ENCODE measurements at places on chromosomes 1 and 21.
A peak's percentile ranks its signal among the peaks of the same experiment; 100 is the strongest.

DNA sequence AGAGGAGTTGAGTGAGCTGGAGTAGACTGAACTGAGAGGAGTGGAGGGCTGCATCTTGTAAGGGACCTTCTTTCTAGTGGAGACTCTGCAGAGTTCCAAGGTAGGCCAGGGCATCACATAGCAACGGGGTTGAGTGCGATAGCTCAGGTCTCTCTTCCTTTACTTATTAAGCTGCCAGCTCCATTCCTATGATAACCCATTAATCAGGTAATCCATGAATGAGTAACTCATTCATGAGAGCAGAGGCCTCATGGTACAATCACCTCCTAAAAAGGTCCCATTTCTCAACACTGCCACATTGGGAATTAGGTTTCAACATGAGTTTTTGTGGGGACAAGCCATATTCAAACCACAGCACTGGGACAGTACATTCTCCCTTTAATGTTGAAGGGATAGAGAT is 21.3 kb downstream of the VN1R5 start:
- no peak for DNase-seq

DNA sequence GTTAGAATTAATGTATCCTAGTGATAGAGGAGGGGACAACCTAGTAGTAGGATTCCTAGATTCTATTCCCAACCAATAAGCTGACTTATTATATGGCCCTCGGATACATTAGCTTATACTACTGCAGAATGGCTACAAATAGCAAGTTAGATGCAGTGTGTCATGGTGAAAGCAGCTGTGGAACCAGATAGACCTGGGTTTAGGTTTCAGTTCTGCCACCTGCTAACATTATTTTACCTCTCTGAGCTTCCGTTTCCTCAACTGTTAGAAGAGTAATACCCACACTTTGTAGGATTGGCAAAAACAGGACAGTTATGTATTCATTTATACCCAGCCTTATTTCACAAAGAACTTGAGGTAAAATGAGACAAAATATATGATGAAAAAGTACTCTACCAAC is 21.6 kb upstream of the MAGOH start:
- DNase-seq = no peak

DNA sequence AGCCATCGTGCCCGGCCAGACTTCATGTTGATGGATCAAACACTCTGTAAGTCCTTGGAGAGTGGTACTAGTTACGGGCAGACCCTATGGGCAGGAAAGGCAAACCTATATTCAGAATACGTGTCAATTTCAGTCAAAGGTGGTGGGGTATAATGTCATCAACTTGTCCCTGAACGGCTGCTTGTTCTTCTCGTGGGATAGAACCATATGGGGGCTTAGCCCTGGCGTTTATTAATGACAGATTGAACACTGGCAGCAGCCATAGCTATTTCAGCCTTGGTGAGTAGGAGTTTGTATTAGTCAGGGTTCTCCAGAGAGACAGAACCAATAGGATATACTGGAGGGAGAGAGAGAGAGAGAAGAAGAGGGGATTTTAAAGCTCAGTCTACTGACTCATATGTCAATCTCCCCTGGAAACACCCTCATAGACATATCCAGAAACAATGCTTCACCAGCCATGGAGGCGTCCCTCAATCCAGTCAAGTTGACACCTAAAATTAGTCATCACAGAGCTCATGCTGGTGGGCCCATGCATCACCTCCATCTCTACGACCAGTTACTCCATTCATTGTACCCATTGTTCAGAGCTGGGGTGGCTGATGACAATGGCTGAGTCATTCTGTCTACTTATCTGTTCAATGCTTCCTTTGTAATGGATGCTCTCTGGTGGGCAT is 16.1 kb upstream of the AQP10 start:
- no peak for DNase-seq

DNA sequence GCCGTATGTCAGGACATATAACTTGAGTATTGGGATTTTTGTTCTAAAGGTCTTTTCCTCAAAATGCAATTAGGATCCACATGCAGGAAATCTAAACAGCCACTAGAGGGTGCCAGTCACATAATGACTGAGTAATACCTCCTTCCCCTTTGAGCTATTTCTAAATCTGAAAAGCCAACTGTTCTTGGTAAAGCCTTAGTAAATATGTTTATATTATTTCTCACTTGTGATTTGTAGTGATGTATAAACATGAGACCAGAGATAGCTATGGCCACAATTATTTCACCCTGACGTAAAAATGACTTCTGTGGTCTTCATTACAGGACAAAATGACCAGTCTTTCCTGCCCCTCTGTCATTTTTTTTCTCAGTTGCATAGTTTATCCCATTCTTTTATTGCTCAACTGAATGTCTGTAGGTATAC is 41.0 kb upstream of the DR1 start:
- no peak for DNase-seq

GRCh38 chr1:172449585-172450523 is 6.0 kb upstream of the PIGC start:
- peak; percentile 61 for DNase-seq

GRCh38 chr21:36166705-36167104 is 10.1 kb downstream of the DOP1B start:
- DNase-seq = no peak

DNA sequence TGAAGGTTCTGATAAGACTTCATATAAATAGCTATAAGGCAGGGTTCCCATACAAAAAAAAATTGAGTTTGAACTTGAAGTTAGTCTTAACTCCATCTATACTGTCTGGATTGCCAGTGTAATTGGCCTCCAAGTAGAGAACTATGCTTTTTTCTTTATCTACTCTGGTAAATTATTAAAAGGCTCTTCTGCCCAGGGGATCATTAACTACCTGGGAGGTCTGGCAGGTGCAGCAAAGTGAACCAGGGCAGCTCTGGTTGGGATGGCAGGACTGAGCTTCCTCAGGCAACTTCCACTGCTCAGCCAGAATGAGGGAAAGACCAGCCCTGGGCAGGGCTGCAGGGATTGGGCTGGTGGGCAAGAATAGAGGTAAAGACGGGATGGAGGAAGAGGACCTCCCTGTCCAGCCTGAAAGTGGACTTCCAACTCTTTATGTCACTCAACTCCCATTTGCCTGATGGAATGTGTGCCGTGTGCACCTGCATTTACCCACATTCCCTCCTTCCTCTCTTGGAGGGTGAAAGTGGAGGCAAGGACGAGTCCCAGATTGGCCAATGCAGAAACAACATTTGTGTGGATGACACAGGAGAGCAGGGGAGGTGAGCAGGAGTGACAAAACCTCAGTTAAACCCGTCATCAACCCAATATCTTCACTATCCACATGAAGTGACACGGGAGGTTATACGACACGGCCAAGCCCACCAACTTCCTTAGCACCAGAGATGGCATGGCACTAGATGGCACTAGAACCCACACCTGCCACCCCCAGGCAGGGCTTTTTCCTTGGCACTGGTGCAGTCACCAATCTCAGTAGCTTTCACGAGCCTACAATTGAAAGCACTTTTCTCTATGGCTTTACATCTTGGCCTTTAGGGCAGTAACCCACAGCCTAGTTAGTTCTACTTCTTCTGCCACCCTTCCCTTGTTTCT is 25.2 kb downstream of the CCN1 start:
- no peak for DNase-seq

- DNase-seq = no peak
Measured at GRCh38 chr1:170730438-170730837, 66.5 kb downstream of the PRRX1 start.

DNA sequence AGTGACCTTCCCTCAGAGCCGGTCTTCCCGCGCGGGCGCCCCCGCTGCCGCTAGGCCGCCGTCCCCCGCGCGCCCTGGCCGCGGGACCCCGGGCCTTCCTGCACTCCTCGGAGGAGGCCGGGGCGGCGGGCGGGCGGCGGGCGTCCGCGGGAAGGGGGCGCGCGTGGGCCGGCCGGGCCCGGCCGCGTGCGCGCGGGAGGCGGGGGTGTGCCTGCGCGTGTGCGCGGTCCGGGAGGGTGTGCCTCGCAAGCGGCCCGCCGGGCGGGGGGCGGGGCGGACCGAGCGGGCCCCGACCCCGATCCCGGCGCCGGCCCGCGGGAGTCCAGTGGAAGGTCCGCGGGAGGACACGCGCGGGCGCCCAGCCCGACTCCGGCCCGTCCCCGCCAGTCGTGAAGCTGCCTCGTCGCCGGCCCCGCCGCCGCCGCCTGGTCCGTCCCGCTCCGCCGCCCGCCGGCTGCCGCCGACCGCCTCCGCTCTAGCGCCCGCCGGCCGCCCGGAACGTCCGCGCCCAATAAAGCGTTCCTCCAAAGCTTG is 438 bp downstream of the MRPS6 start:
- peak; percentile 76 for DNase-seq

GRCh38 chr21:38787461-38788274 is 18.1 kb upstream of the ETS2 start:
- no peak for DNase-seq

DNA sequence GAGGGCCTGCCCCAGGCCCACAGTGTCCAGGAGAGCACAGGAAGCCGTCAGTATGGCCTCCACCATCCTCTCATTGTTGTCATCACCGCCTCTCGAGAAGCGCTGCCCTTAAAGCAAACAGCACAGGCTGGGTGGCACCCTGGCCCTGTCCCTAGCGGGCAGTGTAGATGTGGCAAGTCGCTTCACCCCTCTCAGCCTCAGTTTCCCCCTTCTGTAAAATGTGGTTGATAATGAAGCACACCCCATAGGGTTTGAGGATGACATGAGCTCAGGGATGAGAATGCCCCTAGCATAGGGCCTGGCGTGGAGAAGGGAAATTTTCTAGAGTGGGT is 13.4 kb downstream of the PLA2G2F start:
- no peak for DNase-seq

DNA sequence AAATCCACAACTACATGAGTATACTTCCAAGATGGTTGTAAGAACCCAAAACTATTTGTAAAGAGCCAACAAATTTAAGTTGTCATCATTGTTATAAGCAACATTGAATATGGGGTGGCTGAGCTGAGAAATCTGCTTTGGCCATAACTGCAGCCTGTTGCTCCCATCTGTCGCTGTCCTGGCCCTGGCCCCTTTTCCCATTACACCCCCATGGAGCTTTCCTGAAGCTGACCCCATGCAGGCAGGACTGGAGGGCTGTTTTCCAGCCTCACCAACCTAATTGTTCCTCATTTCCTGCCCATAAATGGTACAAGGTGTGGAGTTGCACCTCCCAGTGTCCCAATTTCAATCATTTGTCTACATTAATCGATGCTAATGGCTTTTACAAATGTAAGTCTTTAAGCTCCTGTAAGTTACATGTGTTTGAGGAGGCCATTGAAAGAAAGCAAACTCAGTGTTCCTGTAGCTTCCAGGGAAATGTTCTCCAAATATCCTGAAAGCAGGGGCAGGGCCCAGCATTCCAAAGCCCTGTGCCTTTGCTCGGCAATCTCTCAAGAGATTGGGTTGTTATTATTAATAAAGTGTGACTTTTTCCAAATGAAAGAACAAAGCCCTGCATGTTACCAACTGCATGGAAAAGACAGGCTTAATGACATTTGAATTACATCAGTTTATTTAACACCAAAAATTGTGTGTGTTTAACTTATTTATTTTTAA is 545.9 kb downstream of the PLPP3 start:
- no peak for DNase-seq

DNA sequence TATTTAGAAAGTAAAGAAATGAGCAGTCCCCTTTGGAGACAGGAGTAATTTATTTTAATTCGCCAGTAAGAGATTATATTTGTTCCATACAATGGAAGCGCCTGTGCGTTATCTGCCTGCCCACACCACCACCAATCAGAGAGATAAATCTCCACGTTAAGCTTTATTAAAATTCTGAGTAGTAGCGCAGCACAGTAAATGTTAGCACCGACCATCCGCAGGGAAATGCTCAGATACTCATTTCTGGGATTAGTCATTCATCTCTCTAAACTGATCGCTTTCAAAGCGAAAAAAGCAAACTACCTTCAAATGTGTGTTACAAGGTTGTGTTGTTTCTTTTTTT is 1.2 kb downstream of the ETS2 start:
- no peak for DNase-seq

GRCh38 chr21:23977971-23978370 is 1629.3 kb downstream of the MRPL39 start:
- no peak for DNase-seq

DNA sequence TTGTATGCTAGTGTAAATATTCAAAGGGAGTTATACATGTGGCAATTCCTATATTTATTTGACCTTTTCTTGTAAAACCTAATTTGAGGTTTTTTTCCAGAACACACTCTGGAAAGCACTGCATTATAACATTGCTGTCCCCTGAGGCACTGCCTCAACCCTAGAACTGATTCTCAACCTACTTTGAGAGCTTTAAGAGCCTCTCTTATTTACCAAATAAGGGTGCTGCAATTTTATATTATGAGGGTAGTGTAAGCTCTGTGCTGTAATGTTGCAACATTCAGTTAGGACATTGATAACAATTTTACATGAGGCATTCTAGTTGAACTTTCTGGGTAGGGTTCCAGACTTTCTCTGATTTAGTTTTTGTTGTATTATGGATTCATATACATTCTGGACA is 302.2 kb upstream of the DEPDC1 start:
- no peak for DNase-seq

- DNase-seq = no peak
Measured at GRCh38 chr1:163844459-163844858, 522.7 kb downstream of the NUF2 start.

DNA sequence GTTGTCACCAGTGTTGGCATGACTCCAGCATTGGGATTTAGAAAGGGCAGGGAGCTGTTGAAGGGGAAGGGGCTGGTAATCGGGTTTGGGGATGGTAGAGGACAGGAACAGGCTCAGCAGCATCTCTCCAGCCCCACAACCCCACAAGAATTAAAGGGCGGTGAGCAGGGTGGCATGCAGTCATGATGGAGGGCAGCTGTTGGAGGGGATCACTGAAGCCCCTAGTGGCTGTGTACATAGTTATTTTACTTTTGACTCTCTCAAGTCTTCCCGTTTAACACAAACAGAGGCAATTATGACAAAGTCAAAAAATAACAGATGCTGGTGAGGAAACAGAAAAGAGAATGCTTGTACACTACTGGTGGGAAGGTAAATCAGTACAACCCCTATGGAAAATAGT is 213.8 kb downstream of the URB2 start:
- no peak for DNase-seq

GRCh38 chr1:27561124-27561899 is 42.6 kb downstream of the AHDC1 start:
- DNase-seq = peak; percentile 37

DNA sequence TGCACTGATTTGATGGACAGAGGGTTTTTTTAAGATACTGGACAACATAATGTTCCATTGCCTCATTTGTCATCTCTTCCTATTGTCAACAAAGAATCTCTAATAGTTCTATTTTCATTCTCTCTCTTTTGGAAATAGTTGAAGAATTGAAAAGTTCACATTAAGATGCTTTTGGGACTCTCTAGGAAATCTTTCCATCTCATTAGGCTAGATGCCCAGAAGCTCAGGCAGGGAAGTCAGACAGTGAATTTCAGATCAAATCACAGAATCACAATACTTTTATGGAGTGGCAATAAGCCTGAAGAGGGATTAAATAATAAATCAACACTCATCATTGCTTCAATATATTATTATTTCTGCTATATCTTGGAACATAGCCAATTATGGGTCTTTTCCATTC is 29.2 kb downstream of the NEGR1 start:
- DNase-seq = no peak

- no peak for DNase-seq
Measured at GRCh38 chr21:32834916-32835235, 63.3 kb upstream of the PAXBP1 start.

GRCh38 chr21:22965455-22966135 is 1967.4 kb downstream of the NCAM2 start:
- no peak for DNase-seq

GRCh38 chr21:42841156-42841915 is 38.0 kb downstream of the WDR4 start:
- peak; percentile 18 for DNase-seq

Data from left ventricle myocardium superior (tissue), 1 donor.